AG20443 (cell line): ENCODE measurements at places on chromosomes 1 and 21.

DNA sequence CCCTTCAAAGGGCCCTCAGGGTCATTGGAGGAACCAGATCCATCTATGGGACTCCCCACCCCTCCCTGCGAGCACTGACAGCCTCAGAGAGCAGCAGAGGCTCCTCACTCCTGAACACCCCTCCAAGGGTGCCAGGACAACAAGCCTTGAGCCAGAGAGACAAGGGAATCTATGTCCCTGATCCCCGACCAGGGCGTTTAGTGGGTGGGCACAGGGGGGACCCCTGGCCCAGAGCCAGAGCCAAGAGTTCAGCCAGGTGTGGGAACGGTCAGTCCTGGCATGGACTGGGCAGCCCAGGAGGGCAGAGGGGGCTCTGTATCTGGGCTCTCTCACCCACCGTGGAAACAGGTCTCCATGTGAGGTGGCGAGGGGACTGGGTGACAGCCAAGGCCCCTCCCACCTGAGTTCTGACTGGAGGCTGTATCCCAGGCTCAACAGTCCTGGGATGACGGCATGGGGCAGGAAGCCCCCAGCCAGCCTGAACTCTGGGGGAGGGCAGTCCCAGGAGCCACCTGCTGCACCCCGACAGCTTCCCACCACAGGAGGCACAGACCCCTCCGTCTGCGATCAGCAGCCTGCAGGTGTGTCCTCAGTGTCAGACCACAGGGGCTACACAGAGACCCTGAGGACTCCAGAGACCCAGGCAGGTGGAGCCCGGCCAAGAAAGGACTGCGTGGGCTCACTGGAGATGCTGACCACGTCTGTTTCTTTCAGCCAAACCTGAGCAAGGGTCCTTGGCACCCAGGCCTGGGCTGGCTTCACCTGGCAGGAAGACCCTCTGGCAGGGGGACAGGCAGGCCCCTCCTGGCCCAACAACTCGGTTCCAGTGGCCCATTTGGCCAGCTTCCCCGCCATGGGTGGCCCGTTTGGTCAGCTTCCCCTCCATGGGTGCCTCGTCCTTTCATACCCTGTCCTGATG is 11.2 kb upstream of the SRARP start:
- no peak for DNase-seq

- peak; percentile 88 for DNase-seq
These were observed 23.2 kb upstream of the QSOX1 start for GRCh38 chr1:180131510-180131909.

GRCh38 chr1:15755646-15756040 is 3.0 kb upstream of the FBLIM1 start:
- no peak for DNase-seq

DNA sequence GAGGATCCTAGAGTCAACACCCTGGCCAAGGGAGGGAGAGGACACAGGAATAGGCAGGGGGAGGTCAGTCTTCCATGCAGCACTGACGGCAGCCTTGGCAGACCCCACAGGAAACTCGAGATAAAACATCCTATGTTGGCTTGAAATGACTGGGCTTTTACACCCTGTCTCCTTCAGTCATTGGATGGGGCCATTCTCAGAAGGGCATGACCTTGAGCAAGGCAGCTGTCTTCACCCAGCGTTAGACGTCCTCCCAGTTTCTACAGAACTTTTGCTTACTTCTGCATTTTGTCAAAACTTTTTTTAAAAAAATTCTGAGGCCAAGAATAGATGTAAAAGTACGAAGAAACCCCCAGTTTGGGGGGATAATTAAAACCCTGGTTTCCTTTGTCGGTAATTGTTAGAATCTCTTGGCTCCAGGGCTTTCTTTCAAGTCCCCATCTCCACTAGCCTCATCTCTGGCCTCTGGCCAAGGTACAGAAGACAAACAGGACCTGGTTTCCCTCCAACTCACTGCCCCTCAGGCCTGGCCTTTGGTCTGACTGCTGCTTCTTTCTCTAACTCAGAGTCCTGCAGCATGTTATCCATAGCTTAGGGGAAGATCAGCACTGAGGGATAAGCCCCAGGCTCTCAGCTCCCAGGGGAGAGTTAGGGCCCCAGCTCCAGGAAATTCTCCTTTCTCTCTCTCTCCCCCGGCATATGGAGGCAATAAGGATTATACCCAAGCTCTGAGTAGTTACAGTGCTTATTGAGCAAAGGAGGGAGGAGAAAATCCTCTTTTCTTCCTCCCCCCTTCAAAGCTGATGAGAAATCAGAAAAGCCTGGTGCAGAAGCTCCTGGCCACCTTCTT is 51.6 kb upstream of the KCND3 start:
- no peak for DNase-seq

DNA sequence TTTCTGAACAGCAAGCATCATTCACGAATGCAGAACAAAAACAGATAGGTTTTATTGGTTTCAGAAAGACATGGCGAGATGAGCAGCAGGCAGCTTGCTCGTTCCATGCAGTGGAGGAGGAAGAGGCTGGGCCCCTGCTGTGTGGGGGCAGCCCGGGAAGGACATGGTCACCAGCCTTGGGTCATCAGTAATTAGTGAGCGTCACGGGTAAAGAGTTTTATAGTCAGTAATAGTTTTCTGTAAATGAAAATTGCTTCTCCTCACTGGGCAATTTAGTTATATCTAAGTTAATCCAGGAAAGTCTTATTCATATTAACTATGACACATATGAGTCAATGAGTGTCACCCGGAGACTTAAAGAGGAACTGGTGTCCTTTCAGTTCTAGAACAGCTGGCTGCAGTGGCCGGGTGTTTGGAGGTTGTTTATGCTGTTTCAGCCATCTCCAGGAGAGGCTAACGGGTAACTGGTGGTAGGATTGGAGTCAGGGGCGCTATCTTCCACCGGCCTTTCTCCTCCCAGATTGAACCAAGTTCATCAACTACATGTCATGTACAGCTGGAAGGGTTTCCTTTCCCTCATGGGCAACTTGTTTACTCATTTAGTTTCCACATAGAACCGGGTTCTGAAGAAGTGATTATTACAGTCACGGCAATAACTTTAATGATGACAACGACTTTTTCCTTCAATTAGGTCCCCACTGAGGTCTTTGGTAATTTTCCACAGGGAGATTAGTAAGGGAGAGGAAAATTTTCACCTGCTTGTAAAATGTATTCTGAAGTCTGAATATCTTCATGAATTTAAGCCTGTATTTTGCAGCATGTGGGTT is 34.6 kb upstream of the SLC45A1 start:
- no peak for DNase-seq

DNA sequence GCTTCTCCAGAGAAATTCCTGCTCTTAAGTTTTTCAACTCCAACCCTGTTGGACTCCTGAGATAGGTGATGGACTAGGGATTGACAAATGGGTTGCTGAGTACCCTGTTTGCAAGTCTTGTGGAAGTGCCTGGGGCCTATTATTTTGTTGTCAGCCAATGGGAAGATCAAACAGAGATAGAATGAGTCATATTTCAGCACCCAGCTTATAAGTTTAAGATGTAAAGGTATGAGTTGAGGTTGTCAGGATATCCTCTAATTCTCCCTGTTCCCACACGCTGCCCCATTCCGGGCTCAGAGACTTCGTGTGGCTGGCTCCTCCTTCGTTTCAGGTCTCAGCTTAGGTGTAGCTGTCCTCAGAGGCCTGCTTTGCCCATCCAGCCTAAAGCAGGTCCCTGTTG is 91.8 kb downstream of the CENPF start:
- no peak for DNase-seq

GRCh38 chr1:226950871-226951270 is 10.8 kb downstream of the COQ8A start:
- no peak for DNase-seq

DNA sequence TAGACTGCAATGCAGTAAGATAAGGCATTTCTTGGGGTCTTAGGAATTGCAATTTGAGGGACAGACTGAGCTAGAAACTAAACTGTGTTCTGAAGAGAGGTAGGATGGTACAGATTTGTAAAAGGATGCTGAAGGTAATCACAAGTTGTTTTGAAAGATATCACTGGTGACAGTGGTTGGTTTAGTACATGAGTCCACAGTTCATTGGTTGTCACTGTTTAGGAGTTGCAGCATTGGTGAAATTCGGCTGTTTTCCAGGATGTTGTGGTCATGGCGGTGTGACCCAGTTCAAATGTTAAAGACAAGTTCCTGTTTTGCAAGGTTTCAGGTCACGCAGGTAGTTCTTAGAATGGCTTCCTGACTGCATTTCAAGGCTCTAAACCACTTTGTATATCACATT is 292.8 kb upstream of the B3GALT2 start:
- no peak for DNase-seq

GRCh38 chr1:24321697-24322469 is 2.7 kb downstream of the GRHL3 start:
- peak; percentile 86 for DNase-seq

GRCh38 chr1:54291276-54292001 is 91.5 kb downstream of the MRPL37 start:
- DNase-seq: no peak
